ENCODE measurements at places on chromosomes 1 and 21.
A peak's percentile ranks its signal among the peaks of the same experiment; 100 is the strongest.

- no peak for DNase-seq
Observed at GRCh38 chr1:200714504-200715187, 24.0 kb upstream of the CAMSAP2 start.

GRCh38 chr21:31530897-31531705, 128.4 kb upstream of the SOD1 start:
- no peak for DNase-seq

DNA sequence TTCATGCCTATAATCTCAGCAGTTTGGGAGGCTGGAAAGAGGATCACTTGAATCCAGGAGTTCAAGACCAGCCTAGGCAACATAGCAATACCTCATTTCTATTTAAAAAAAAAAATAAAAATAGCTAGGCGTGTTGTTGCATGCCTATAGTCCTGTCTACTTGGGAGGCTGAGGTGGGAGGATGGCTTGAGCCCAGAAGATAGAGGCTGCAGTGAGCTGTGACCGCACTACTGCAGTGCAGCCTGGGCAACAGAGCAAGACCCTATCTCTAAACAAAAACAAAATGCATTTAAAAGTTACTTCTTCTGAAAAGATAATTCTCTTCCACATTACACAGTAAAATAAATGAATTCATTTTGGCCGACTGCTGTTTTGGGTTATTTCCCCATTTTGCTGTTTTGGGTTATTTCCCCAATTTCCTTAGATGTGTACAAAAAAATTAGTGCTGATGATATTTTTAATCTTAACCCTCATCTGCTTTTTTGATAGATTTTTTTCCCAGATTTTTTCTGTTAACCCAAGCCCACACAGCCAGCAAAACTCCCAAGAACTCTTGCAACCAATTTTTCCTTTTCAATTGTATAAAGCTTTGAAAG, 23.0 kb upstream of the SAMSN1 start:
- DNase-seq = no peak

DNA sequence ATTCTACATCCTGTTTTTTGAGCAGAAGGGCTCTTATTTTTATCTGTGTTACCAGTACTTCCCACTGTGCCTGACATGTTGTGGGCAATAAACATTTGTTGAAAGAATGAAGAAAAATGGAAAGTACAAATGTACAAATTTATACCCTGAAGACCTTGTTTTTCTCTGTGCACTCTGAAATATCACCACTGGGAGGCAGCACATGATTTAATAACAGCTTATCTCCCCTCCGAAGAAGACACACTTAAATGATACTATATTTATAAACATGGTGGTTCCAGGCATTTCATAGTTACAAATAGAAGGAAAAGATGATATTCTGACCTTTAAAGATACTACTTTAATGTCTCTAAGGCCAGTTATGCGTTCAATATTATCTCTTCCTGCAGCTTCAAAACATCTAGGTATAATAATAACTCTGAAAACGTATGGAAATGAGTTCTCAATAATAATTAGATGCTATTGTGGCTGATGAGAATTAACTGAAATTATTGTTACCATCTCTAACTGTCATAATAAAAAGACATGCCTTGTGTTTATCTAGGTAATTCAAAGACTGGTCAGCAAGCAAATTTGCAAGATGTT, 12.8 kb downstream of the DYNLT5 start:
- peak; percentile 10 for DNase-seq

GRCh38 chr1:61341426-61341825, 259.1 kb downstream of the NFIA start:
- no peak for DNase-seq

- DNase-seq = no peak
Observed at GRCh38 chr1:224683936-224684335, 67.8 kb downstream of the CNIH3 start.

GRCh38 chr1:59272507-59272906, 24.4 kb upstream of the FGGY start:
- DNase-seq = no peak

- no peak for DNase-seq
Observed at GRCh38 chr1:59827055-59827643, 12.4 kb downstream of the HOOK1 start.

DNA sequence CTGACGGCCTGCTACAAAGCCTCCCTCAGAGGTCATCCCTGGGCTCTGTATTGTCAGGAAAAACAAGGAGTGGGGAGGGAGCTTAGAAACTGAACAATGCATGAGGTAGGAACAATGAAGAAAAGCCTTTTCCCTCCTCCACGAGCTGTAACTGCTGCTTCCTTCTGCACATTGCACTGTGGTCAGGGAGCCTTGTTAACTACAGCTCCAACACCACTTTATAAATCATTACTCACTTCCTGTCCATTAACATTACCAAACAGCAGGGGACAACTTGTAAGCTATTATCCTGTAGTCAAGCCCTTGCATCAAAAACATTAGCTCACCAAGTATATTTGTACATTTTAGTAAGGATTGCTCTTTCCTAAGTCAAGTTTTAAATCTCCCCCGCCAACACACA, 336.0 kb upstream of the NR5A2 start:
- DNase-seq = no peak

DNA sequence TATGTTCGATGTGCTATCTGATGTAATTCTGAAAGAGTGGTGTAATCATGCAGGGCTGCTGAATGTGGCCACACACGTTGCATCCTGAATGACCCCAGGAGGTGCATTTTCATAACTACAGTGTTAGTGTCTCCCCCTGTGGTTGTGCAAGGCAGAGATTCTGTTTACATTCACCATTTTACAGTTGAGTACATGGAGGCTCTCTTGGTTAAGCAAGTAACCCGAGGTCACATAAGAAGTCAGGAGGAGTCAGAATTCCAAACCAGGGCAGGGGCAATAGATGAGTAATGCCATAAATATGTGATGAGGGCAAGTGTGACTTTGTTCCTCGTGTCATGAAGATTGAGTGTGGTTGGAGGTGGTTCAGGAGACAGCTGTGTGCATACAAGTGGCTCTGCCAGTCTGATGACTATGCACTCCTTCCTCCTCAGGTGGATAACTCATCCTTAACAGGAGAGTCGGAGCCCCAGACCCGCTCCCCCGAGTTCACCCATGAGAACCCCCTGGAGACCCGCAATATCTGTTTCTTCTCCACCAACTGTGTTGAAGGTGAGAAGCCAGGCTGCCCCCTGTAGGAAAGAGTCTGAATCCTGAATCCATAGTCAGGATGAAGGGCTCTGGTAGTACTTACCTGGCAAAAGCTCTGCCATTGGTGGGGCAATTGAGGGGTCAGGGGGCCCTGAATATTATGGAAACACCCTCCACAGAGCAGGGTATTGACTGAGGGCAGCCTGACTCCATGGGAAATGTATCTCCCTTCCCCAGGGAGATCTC, 9.3 kb downstream of the ATP1A2 start:
- DNase-seq = no peak

DNA sequence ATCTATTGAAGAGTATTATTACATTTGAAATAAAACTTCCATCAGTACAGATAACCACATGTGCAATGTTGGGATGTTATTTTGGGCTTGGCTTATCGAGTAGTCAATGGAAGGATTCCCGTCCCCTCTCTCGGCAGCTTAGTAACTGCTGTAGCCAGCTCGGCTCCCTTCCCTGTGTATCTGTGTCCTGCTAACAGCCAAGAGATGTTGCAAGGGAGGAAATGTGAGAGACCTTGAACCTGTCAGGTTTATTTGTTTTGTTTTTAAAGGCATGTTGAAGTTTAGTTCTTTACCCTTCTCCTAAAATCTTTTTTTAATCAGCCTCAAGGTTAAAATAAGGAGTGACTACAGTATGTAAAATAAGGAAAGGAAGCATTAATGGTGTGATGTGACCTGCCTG, 13.6 kb upstream of the TARS2 start:
- DNase-seq = no peak

- DNase-seq = no peak
Observed at GRCh38 chr1:54490361-54491248, 57.4 kb upstream of the ACOT11 start.

All from activated CD8-positive, alpha-beta memory T cell treated with anti-CD3 and anti-CD28 coated beads for 1 hour (primary cell).